ENCODE measurements at places on chromosomes 2 and 18.

DNA sequence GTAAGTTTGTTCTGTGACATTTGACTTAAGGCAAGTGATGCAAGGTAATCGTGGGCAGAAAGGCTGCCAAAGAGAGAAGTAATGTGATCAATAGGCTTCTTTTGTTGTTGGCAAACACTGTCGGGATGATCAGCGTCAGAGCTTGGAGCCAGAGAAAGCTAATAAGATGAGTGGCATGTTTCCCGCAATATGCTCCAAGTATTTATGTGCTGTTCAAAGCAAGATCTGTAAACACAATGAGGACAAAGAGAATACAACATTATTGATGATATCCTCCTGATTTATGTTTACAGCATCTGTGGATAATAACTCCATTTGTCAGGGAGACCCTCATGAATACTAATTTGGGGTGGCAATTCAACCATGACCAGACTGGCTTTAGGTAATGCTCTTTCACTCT, 603.3 kb downstream of the TDRD15 start:
- no peak for DNase-seq

DNA sequence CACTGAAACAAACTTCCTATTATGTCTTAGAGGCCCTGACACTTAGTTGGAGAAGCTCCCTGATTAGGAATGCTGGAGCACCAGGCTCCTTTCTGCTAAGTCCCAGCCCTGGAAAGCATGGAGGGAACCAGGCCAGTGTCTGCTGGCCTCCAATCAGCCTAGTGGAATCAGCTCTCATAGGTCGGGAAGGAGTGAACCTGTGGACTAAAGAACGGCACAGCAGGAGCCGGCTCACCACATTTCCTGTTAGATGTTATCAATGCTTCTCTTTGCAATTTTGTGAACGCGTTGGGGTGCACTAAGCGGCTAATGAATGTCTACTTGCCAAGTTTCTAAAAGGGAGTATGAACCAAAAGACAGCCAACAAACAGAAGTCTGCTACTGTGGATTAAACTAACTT, 296.6 kb downstream of the NAPG start:
- DNase-seq, result peak; percentile 54

GRCh38 chr2:25497918-25498407, 156.2 kb upstream of the DNMT3A start:
- DNase-seq, result no peak

GRCh38 chr2:73987109-73987947, 2.6 kb downstream of the TET3 start:
- DNase-seq, result peak; percentile 69

GRCh38 chr2:155830817-155831579, 501.5 kb downstream of the NR4A2 start:
- DNase-seq, result no peak

GRCh38 chr2:108918156-108918874, 70.7 kb downstream of the EDAR start:
- DNase-seq, result no peak

DNA sequence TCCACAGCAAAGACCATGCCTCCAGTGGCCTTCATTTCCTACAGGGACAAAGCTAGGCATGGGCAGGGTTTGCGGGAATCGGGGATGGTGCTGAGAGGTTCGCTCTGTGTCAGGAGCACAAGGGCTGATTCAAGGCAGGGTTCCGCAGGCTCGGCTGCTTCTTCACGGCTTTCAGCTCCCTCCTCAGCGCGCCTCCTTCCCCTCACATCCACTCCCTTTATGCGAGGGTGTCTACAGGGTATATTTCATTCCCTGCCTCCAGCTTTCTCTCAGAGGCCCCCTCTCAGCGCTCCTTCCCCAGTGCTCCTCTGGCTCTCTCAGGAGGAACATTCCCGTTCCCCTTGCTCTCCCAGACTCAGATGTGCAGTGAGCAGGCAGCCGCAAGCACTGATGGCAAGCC, 78.7 kb upstream of the ASB18 start:
- DNase-seq, result no peak

DNA sequence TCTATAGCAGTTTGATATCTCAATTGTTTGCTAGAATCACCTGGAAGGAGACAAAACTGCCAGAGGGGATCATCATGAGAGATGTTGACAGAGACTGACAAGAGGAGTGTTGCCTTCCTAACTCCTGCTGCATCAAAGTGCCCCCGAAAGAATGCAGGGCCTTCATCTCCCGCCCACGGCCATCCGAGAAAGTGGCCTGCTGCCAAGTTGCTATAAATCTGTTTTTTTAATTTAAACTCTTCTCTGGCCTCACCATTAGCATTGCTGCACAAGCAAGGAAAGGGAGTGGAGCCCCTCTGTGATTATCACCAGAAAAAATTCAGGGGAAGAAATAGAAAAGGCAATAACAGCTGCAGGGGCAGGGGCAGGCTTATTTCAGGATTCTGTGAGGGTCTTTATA, 238.1 kb upstream of the EPHA4 start:
- no peak for DNase-seq

- no peak for DNase-seq
These were observed 95.9 kb upstream of the RMDN2 start for GRCh38 chr2:37829202-37829601.

GRCh38 chr2:20438334-20439192, 8.3 kb upstream of the RHOB start:
- no peak for DNase-seq
